ENCODE measurements at places on chromosomes 12 and 14.

- no peak for DNase-seq
Measured at GRCh38 chr12:12747278-12747677, 30.1 kb downstream of the CDKN1B start.

DNA sequence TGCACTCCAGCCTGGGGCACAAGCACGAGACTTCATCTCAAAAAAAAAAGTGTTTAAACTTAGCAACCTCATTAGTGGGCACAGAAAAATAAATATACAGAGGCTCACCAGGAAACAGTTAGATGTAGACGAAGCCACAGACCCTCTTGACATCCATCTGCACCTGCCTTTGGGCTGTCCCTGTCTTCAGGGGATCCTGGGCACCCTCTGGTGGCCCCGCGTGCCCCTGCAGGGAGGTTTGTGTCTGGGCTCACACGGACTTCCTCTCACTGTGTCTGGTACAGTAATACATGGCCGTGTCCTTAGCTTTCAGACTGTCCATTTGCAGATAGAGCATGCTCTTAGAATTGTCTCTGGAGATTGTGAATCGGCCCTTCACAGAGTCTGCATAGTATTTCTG lies 916.5 kb downstream of the TMEM121 start:
- DNase-seq, result peak; percentile 50

- DNase-seq, result no peak
Measured at GRCh38 chr14:59983048-59983447, 63.1 kb downstream of the LRRC9 start.

DNA sequence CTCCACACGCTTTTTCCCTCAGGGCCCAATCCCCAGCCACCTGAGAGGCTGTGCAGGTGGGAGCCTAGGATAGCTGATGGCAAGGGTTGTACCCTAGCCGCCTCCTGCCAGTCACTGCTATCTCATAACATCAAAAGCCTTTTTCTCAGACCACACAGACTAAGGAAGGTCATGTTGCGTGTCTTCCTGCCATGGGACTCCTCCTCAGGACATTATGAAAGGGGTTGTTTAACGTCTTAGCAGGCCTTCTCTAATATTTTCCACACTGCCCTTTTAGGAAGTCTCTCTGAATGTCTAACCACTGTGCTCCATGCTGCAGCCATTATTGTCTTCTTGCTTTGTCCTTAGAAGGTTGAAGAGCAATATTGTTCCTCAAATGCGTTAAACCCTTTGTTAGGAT lies 7.6 kb upstream of the SMUG1 start:
- no peak for DNase-seq

GRCh38 chr12:42587601-42588523 lies 1.7 kb downstream of the PRICKLE1 start:
- DNase-seq, result no peak

- DNase-seq, result no peak
Measured at GRCh38 chr14:104297313-104297704, 158.9 kb downstream of the KIF26A start.

DNA sequence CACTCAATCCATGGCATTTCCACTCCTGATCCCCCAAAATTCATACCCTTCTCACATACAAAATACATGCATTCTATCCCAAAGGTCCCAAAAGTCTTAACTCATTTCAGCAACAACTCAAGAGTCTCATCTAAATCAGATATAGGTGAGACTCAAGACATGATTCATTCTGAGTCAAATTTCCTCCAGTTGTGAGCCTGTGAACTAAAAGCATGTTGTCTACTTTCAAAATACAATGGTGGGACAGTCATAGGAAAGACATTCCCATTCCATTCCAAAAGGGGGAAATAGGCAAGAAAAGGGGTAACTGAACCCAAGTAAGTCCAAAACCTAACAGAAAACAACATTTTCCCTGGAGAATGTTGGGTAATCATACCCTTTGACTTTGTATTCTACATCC lies 103.3 kb downstream of the C12orf75 start:
- DNase-seq, result no peak

- DNase-seq, result no peak
Measured at GRCh38 chr14:54220071-54220703, 176.6 kb upstream of the CDKN3 start.

- DNase-seq, result no peak
Measured at GRCh38 chr12:20404576-20405346, 36.4 kb downstream of the PDE3A start.

DNA sequence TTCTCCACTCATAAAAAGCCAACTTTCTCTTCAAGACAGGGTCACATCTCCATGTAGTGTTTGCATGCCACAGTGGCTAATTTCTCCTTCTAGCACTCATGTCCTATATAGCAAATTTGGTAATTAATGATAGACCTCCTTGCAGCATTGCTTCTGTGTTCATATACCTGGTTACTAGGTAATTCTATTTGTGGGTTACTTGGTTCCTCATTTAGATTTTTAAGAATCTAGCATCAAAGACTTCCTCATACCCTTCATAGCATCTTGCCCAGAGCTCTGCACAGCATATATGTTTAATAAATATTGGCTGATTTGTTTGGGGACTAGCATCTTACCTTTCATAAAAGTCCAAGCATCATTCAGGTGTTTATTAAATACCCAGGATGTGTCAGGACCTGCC lies 152.1 kb downstream of the DUSP6 start:
- no peak for DNase-seq

DNA sequence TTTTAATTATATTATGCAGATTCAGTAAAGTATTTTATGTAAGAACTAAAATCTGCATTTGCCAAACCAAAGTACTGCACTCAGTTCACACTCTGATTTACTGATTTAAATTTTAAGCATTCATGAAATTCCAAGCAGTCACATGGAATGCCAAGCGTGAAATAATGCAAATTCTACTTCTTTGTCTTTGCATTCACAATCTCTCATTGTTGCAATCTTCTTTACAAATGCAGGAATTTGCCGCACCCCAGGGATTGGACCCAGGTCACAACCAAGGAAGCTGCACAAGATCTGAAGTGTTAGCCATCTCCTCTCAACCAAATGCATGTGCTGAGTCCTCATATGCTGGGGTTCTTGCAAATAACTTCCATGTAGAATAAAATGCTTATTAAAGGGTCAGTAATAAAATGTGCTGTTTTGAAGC lies 71.9 kb downstream of the TUNAR start:
- DNase-seq, result no peak

- DNase-seq, result no peak
Measured at GRCh38 chr14:105918496-105919262, 392.3 kb downstream of the TMEM121 start.

GRCh38 chr12:106760184-106760531 lies 14.3 kb upstream of the RIC8B start:
- DNase-seq, result peak; percentile 16

DNA sequence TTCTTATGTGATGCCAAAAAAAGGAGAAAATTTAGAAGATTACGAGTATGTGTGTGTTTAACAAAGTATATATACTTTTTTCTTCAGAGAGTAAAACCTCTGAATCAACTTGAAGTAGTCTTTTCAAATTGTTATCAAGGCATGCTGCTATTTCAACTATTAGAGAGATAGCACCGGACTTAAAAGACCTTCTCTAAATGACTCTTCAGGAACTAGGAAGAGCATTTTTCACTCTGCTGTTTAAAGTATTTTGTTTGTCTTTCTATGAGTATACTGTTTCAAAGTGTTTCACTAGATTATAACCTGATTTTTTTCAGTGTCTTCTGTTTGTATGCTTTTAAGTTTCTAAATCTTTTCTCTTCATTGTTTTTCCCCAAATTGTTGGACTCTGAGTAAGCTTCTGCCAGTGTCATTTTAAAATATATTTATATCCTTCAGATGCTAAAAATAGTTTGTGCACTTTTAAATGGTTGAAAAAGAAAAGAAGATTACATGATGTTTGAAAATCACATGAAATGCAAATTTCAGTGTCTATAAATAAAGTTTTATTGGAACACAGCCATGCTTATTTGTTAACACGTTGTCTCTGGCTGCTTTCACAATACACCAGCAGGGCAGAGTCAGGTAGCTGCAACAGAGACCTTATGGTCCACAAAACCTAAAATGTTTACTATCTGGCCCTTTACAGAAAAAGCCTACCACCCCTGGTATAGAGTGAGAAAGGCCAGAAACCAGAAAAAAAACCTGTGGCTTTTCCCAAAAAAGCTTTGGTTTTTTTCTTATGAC lies 21.3 kb downstream of the CRADD start:
- DNase-seq, result no peak

DNA sequence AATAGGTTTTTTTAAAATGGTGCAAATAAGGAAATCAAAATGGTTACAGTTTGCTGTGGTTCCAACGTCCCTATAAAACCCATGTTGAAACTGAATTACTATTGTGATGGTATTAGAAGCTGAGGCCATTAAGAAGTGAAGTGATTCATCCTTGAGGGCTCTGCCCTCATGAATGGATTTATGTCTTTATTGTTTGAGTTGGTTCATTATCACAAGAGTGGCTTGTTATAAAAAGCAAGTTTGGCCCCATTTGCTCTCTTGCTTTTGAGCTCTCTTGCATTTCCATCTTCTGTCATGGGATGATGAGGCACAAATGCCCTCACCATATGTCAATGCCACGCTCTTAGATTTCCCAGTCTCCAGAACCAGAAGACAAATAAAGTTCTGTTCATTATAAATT lies 62.3 kb downstream of the PRKD1 start:
- no peak for DNase-seq

- DNase-seq, result no peak
Measured at GRCh38 chr12:46110223-46110611, 119.8 kb upstream of the SCAF11 start.

GRCh38 chr12:123983822-123984485 lies 10.9 kb downstream of the ZNF664 start:
- no peak for DNase-seq

- DNase-seq, result no peak
Measured at GRCh38 chr14:68538639-68539038, 254.2 kb downstream of the ZFP36L1 start.

- DNase-seq, result no peak
Measured at GRCh38 chr12:117450209-117450608, 88.8 kb upstream of the NOS1 start.

GRCh38 chr14:104826861-104827176 lies 25.9 kb downstream of the ZBTB42 start:
- no peak for DNase-seq

DNA sequence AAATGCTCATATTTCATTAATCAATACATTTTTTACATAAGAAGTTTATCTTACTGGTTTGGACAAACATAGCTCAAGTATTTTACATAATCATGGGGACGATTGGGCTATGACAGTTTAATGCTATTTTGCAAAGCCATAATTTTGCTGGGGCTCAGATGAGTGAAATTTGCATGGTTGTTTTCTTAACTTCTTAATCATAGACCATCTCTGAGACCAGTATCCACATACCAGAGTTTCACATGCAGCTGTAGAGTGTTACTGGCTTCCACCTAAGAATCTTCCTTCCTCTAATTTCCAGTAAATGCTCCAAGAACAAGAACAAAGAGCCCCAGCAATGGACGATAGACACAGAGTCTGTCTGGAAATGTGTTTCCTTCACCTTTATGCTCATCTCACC lies 303.0 kb upstream of the TMEM132C start:
- DNase-seq, result no peak

DNA sequence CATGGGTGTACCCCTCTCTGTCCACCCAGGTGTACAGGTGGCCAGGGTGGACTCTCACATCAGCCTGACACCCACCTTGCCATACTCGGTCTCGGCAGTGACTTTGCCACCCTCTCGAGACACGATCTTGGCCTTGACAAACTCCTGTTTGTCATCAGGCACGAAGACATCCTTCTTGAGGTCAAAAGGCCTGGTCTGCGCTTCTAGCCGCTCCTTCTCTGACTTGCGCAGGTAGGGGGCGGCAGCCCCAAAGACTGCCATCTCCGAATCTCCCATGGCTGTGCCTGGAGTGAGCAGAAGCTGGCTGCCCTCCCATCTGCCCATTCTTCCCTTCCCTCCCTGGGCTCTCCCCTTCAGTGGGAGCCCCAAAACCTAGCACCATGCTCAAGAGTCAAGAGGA lies 2.0 kb downstream of the MYH7 start:
- no peak for DNase-seq

DNA sequence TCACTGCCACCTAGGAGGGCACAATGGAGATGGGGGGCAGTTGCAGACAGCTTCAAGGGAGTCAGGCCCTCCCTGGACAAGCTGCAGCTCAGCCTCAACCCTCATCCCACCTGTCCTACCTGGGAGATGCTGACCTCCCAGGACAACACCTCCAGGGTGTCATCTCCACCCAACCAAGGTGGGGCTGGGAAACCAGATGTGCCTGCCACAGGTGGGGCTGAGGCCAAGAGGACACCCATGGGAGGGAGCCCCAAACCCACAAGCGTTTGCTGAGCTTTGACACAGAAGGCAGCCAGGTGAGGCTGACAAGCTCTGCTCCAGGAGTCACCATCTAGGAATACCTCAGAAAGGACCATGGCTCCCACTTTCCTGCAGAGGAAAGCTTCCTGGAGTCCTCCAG lies 31.5 kb downstream of the ZFP36L1 start:
- no peak for DNase-seq

- DNase-seq, result no peak
Measured at GRCh38 chr12:30646821-30647220, 48.8 kb downstream of the IPO8 start.

DNA sequence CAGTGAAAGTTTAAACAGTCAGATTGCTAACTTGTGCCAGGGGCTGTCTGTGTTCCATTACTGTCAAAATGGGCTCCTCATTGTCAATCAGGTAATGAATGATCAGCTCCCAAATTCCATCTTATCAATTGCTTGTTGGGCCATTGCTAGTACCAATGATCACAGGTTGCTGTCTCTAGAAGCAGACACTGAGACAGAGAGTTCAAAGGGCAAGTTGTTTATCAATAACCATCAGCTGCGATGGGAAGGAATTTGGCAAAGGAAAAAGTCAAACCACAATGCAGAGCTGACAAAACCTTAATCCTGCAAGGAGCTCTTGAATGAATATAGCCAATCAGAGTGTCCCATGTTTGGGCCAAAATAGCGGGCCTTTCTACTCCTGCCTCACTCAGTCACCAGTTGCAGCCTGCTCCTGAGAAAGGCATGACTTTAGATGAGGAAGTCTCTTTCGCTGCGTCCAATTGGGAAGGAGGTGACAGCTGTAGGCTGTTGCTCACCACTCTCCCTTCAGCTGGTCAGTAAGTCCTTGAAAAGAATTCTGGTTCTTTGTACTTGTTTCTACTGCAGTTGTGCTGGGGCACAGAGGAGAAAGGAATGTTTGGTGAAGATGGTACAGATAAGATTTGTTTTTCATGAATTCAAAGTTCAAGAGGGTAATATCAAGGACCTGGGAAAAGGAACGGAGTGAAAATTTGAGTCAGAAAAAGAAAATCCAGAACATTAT lies 179.2 kb upstream of the PDE3A start:
- DNase-seq, result no peak

- no peak for DNase-seq
Measured at GRCh38 chr12:18345021-18345735, 83.9 kb downstream of the PIK3C2G start.

- DNase-seq, result no peak
Measured at GRCh38 chr14:56635041-56635440, 55.4 kb downstream of the TMEM260 start.

- DNase-seq, result no peak
Measured at GRCh38 chr12:34404377-34405285, 382.3 kb downstream of the ALG10 start.

GRCh38 chr12:113725557-113725876 lies 240.6 kb downstream of the RBM19 start:
- no peak for DNase-seq

Measured in activated CD4-positive, alpha-beta T cell treated with anti-CD3 and anti-CD28 coated beads, Interleukin-2, amount 50 U/mL, for 48 hours (primary cell).